Astrocyte of the spinal cord (primary cell): ENCODE measurements at places on chromosomes 11 and 22.

DNA sequence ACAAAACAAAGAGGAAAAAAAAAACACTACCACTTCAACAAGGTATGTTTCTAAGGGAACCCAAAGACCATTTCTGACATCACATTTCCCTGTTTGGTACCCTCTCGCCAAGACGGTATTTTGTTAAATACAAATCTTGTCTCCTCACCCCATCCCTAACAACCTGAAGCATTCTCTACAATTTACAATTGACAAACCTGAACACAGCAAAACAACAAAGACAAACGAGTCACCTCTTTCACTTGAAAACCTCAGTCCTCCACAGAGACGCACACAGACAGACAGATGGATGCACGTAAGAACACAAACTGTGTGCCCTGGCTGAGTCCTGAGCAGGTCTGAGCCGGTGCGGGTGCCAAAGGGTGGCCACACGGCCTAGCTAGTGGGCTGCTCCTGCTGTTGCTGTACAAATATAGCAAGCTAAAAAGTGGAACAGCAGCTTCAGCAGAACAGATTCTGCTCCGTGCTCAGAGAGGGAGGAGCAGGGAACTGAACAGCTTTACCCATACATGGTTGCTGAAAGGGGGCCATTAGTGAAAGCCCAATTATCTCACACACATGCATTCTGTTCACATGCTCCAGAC, 28.5 kb downstream of the CELF1 start:
- DNase-seq, result peak; percentile 26

DNA sequence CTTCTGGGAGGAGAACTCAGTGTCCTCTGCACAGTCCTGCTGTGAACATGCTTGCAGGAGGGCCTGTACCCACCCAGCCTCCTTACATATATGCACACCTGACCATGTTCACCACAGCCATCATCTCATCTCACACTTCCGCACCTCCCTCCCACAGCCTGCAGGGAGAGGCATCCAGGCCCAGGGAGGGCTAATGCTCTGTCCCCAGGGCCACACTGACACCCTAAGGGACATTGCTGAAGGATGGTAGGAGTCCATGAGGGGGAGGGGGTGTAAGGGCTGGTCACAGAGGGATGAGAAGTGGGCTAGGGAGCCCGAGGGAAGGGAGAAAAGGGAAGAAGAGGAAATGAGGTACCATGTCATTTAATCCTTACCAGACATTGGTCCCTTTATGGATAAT, 4.4 kb upstream of the KCNC1 start:
- no peak for DNase-seq

- no peak for DNase-seq
Measured at GRCh38 chr11:22670830-22671229, 4.4 kb downstream of the GAS2 start.

DNA sequence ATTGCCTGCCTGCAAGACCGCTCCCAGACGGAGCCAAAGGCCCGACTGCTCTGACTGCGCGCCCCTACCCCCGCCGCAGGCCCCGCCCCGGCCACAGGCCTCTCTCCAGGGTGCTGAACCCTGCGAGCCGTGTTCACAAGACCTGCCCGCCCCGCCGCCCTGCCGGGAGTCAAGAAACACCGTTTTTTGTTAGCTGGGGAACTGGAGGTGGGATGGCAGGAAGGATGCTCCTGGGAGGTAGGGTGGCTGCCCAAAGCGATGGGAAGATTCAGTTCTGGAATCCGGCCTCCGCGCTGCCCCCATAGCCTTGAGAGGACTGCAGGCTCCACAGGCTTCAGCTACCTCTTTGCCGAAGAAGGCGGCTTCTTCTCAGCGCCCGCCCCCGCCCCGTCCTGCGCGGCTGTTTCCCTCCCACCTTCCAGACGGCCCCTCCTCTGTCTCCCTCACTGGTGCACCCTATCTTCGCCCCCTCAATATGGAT, 2.7 kb upstream of the PDE2A start:
- DNase-seq, result peak; percentile 46

DNA sequence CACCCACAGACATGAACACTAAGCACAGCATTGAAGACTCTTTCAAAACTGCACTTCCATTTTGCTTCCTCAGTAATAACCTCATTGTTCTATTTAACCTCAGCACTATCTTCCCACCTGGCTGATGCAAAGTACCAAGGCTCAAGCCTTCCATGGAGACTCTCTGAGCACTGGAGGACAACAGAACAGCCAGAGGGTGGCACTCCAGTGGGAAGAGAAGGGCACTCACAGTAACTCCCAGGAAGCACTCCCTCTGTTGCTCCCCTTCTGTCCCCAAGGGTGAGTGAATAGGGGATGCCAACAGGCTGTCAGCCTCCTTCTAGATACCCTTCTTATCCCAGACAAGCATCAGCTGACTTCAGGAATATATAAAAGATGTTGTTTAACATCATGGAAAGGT, 3.5 kb downstream of the ME3 start:
- DNase-seq, result no peak

GRCh38 chr11:43360361-43361032, 1.8 kb downstream of the TTC17 start:
- DNase-seq, result no peak

GRCh38 chr11:5596607-5597201, at the start of gene TRIM6:
TSS of gene TRIM6 (plus strand) at chr11:5596637. CDS start at chr11:5596898, 261 bp downstream.
- peak; percentile 53 for DNase-seq

GRCh38 chr11:125626288-125626950, 1.5 kb downstream of the CHEK1 start:
- DNase-seq, result peak; percentile 85

DNA sequence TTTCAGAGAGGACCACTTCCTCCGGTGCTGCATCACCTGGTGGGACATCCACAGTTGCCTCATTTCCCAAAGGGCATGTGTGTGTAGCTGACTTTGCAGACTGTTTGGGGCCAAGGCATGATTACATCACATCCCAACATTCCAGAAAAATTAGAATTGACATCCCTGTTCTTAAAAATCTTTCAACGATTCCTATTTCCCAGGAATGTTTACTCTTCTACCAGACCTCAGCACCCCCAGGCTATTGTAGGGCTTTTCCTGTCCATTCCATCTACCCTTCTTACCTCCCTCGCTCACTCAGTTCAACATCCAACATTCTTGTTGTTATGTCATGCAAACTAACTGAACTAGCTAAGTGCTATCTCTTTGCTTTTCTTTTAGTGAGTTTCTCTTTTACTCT, 37.3 kb downstream of the PIWIL4 start:
- no peak for DNase-seq

- no peak for DNase-seq
Measured at GRCh38 chr11:123586568-123586967, 67.9 kb downstream of the SCN3B start.

DNA sequence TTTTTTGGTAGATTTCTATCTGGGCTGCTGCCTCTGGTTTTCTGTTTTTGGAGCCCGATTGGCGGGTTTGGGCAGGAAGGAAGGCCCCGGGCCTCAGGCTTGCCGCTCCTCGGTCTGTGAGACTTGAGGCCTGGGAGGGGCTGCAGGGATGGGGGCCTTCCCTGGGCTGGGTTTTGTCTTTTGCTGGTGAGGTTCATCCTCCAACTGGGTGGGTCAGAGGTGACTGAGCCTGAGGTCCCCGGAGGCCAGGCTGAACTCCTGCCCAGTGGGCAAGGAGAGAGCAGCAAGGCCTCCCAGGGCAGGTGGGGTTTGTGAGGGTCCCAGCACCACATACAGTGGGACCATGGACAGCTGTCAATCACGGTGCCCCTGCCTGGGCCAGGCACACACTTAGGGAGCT, 15.0 kb downstream of the MPPED1 start:
- DNase-seq, result no peak

DNA sequence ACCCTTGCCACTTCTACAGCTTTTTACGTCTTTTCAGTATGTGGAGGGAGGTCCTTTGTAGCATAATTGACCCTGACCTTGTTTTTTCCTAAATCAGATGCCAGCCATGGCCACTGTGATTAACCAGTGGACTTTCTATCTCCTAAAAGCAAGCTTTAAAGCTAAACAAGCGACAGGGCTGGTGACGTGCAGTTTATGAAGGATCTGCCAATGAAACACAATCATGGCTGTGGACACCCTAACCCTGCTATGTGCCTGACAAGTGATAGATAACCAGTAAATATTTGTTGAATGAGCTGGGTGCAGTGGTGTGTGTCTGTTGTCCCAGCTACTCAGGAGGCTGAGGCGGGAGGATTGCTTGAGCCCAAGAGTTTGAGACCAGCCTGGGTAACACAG, 64.2 kb downstream of the LIF start:
- no peak for DNase-seq

GRCh38 chr22:45552580-45553350, 50.1 kb downstream of the FBLN1 start:
- DNase-seq, result peak; percentile 83

DNA sequence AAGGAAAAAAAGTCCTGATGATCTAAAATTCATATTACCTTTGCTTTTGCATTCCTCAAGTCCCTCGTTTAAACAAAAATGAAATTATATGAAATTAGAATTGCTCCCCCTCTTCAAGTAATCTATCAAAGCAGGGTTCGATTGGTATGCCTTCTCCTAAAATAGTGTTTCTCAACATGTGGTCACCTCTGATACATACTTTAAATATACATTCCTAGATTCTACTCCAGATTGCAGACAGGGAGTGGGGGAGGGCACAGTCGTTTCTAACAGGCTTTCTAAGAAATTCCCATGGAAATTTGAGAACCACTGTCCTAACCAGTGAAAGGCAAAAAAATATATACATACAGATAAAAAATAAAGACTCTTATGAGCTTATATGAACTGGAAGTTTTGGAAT, 22.6 kb upstream of the IRAG1 start:
- peak; percentile 26 for DNase-seq

DNA sequence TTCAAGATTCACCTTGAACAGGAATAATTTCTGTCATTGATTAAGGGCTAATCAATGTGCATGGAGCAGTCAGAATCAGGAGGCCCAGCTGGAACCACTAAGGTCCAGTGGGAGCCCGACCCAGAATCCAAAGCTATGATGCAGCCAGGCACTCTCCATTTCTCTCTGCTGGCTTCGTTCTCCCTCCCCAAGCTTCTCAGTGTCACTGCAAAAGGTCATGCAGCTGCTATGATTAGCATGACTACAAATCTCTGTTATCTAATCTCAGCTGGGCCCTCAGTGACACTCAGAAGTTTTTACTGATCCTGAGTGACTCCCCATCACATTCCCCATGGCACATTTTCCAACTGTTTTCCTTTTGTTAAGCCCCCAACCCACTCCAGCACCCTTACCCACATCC, 31.1 kb upstream of the PRSS23 start:
- no peak for DNase-seq

DNA sequence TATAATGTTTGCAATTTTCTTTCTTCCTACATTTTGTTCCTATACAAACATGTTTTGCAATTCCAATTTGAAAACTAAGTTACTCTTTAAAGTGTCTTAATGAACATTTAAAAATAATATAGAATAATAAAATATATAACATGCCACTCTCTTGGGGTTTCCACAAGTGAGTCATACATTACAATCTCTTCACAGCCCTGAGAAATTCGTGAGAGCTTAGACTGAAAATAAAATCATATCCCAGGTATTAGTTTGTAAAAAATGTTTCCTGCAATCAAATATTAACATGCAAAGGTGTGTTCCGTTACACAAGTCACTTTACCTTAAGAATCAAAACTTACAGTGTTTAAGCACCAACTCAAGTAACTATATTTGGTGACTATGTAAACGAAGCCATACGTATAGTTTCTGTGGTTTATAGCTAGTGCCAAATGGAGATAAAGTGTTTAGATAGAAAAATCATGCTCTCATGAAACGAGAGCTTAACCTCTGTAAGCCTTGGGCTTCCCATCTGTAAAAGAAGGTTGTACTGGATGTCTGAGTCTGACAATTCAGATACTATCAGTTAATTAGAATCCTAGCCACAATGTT, 253.6 kb upstream of the ANO3 start:
- peak; percentile 5 for DNase-seq

DNA sequence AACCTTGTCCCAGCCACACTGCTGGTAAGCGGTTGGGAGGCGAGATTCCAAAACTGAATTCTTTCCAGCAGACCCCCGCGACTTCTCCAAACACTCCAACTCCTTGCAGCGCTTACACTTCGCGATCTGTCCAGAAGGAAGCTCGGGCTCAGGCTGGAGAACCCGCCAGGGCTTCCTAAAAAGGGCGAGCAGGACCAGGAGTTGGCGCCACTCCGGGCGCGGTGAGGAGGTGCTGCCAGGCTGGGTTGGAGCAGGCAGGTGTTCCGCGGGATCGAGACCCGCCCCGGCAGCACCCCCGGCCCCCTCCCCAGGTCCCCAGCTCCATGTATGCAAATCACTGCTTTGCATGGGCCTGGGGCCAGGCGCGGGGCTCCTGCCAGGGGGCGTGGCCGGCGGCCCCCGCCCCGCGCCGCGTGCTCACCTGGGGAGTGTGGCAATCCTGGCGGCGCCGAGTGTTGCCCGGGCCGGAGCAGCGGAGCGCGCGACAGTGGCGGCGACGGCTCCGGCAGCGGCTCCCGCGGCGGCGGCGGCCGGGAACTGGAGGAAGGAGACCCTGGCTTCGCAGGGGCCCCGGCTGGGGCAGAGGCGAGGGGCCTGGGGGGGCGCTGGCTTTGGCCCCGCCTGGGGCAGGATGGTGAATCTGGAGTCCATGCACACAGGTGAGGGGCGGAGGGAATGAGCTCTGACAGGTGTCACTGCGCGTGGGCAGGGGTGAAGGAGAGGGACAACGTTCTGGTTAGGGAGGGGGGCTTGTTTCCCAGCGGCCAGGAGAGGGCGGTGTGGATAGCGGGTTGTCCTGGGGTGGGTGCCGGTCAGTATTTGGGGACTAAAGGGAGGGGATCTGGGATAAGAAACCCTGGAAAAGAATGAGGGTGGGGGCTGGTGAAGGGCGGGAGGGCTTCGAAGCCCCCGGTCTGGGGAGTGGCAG, at the start of gene POU2F3:
TSS of gene POU2F3 (plus strand) at position 428 of the 928 bp plus-strand sequence. CDS start at position 632, 204 bp downstream.
- DNase-seq, result no peak

DNA sequence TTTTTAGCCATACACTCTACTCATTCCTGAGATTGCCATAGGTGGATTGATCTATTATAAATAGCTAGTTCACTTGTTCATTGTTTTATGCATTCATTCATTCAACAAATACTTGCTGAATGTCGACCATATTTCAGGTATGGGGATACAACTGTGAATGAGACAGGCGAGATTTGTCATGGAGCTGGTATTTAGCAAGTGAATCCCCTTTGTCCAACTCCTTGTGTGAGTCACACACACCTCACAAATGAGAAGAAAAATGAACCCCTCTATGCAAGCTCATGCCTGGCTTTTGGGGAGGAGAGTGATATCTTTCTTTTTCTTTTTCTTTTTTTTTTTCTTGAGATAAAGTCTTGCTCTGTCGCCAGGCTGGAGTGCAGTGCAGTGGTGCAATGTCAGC, 1.8 kb upstream of the AMPD3 start:
- no peak for DNase-seq
